ENCODE measurements at places on chromosomes 16 and 17.

GRCh38 chr16:2968368-2968737, 795 bp upstream of the PAQR4 start:
- no peak for DNase-seq

- no peak for DNase-seq
Measured at GRCh38 chr17:8283356-8283755, 5.1 kb upstream of the RANGRF start.

DNA sequence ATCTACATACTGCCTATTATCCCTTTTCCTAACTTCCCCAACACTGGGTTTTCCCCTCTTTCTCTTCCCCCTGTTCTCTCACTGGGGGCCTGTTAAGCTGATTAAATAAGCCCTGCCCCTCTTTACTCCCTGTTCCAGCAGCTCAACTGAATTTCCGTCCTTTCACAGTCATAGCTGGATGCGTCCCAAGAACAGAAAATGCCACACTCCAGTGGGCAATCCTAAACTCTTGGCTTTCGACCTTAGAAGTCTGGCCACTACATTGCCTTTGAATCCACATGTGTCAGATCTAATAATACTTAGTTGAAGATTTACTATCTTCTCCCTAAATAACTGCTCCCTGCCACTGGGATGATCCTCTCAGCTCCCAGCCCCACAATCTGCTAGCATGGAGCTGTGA, 34.5 kb downstream of the KCNJ16 start:
- no peak for DNase-seq

- no peak for DNase-seq
Measured at GRCh38 chr17:58493506-58493905, 5.3 kb upstream of the HSF5 start.

GRCh38 chr16:66523861-66524354, 26.0 kb downstream of the TK2 start:
- DNase-seq, result no peak

- no peak for DNase-seq
Measured at GRCh38 chr16:1097800-1098199, 1.8 kb upstream of the C1QTNF8 start.

- DNase-seq, result no peak
Measured at GRCh38 chr16:26155221-26155620, 463.5 kb downstream of the HS3ST4 start.

Data from NCI-H187 (cell line).